Cerebellum (tissue), 4 donors: ENCODE measurements at places on chromosomes 4 and X.

- no peak for DNase-seq
Observed at GRCh38 chr4:99362768-99363167, 10.2 kb upstream of the ADH1C start.

DNA sequence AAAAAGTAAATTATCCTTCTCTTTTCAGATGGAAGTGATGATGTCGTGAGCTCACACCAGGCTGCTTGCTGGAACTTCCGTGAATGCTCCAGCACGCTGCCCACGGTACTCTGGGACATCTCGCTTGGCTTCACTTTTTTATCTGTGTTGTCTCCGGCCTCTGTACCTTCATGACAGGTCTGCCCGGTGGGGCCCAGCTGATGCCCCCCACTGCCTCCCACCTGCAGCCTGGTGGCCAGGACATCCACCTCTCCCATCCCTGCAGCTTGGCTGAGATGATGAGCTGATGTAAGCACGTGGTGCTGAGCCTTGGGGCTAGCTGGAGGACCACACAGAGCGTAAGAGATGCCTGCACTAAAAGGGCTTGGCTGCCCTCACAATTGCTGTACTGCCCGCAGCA is 59.0 kb upstream of the HELT start:
- DNase-seq = no peak

DNA sequence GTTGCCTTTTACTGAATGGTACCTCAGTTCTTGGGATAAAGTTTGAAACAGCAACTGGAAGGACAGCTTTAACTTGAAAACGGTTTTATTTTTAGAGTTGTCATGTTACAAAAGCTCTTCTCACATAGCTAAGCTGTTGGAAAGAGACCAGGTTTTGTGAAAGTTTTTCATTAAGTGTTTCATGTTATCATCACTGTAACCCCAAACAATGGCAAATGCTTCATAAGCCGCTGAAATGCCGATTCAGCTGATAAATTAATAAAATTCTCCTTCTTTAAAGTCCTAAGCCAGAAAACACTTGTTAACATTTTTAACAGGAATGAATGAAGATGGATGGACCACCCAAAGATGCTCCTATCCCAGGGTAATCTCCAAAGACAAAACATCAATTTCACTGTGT is 76.1 kb upstream of the IRF2 start:
- no peak for DNase-seq

DNA sequence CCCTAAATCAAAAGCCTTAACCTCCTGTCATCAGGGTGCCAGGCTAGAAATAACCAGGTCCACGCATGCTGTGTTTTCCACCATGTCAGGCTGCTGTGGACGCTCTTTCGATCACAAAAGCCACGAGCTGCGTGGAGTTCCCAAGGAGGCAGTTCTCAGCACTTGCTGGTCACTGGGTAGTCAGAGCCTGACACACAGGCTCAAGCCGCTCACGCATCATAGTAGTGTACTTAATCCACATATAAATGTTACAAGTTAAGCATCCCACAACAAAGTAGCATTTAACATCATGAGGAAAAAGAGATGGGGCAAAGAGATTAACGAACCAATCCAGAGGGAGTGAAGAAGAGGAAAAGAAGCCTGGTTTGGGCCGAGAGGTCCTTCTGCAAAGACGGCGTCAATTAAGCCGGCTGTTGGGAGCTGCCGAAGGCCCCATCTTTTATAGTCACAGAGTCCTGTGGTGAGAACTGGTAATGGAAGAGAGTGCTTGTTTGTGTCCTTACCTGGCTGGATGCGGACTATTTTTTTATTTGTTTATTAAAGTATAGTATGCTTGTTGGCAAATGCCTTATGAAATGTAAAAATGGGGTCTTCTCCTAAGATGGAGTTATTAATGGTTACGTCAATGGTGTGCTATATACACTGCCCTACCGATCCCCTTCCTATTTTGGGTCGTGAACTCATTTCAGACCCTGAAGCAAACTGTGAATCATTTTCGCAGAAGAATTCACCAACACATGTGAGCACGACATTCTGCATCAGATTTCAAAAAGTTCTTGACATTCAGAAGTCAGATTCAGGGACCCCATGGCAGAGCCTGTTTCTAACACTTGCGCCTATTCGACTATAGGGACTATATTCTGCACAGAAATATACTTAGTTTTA is 675 bp downstream of the PRIMPOL start:
- DNase-seq = no peak

GRCh38 chrX:70434914-70435586 is 9.6 kb upstream of the DLG3 start:
- DNase-seq = no peak

- DNase-seq = peak; percentile 81
Observed at GRCh38 chr4:6250235-6250983, 19.2 kb upstream of the WFS1 start.

- DNase-seq = no peak
Observed at GRCh38 chr4:30330894-30331652, 389.1 kb upstream of the PCDH7 start.

GRCh38 chrX:8981723-8982122 is 52.2 kb downstream of the FAM9B start:
- no peak for DNase-seq

DNA sequence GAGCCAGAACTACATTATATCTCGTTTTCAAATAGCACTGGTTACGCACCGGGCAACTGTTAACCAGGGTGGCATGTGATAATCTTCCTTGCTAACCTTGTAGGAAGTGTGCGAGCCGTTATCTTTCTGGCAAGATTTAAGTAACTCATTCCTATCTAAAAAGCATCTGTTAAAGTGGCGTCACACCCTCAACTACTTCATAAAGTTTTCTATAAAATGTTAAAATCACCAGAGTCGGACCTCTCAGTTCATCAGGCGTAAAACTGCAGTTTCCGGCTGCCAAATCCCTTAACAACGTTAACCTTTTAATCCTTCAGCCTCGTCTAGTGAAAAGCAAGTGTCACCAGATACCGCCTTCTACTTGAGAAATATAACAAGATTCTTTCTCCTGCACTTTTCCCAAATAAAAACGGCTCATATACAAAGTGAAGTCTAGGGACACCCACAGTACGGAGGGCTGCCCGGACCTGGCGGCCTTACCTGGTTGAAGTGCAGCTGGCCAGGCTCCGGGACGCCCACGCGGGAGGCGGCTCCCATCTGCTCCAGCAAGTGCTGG is 1.2 kb downstream of the SLC39A8 start:
- DNase-seq = peak; percentile 70

DNA sequence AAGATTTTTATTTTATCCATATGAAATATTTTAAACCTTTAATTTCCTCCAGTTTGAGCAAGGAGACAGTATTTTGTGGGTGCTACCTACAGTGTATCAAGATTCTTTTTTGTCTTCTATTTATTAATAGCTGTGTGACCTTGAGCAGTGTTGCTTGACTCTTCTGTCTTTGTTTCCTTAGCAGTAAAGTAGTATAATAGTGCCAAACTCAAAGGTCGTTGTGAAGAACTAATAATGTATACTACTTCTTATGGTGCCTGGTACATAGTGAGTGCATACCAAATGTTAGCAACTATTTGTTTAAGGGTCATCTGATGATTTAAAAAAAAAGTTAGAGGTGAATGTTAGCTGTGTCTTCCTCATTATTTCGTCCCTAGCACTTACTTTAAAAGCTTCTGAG is 30.5 kb downstream of the SMARCAD1 start:
- DNase-seq = no peak

DNA sequence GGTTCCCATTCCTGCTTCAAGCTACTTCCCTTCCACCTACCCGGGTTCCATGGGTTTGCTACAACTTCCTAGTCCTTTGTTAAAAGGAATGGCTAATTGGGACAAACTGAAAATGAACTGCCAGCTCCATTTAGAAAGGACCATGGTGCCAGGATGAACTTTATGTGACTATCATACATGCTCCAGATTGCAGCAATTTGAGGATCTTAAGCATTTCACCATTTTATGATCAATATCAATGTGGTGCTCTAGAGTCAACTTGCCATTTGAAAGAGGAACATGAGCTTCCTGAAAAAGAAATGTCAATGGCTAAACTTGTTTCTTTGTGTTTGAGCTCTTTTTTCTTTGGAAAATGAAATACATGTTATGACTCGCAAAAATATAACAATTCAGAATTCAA is 92.7 kb upstream of the IL15 start:
- no peak for DNase-seq

DNA sequence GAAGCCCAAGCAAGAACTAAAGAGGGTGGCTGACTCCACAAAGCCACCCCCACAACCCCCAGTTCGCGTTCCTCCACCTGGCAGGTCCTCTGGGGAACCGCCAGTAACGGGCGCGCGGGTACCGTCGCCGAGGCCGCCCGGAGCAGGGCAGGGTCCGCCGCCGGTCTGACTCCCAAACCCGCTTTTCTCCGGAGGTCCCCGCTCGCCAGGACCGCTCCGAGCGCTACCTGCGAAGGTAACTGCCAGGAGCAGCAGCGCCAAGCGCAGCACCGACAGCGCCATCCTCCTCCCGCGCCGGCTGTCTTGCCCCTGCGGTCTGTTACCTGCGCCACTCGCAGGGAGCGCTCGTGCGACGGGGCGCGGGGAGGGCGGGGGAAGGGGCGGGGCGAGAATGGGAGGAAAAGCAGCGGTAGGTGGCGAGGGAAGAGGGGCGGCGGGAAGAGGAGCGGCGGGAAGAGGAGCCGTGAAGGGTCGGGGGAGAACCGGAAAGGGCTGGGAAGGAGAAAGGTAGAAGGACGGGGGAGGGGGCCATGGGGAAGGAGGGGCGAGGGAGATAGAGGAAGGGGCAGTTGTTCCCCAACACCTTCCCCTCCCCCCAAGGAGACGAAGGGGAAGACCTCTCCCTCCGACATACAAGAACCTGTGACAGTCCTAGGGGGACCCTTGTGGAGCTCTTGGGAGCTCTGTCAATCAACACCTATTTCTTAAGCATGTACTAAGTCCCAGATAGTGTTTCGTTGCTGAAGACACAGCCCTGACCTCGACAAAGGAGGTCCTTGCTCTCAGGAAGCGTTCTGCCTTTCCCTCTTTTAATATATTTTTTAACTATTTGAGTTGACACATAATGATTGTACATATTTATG is at the start of gene SPINK2:
Gene SPINK2 (minus strand): TSS at position 321 of the 863 bp plus-strand sequence. CDS start 39 bp downstream, at position 282.
- no peak for DNase-seq

- no peak for DNase-seq
Observed at GRCh38 chr4:37138789-37139188, 105.8 kb upstream of the NWD2 start.

DNA sequence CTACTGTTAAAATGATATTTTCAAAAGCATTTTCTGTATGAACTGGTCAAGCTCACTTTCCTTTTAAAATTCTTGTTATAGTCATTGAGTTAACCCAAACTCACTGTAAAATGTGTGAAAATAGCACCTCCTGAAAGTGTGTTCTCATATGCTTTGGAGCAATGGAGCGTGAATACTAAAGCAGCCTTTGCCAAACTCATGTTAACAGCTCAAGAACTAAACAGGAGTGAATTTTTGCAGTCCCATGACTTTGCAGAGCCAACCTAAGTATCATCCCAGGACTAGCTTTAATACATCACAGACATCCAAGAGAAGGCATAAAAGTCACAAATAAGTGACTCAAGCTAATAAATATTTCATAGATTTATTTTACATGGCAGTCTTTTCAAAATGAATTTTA is 2.3 kb downstream of the AMMECR1 start:
- no peak for DNase-seq

DNA sequence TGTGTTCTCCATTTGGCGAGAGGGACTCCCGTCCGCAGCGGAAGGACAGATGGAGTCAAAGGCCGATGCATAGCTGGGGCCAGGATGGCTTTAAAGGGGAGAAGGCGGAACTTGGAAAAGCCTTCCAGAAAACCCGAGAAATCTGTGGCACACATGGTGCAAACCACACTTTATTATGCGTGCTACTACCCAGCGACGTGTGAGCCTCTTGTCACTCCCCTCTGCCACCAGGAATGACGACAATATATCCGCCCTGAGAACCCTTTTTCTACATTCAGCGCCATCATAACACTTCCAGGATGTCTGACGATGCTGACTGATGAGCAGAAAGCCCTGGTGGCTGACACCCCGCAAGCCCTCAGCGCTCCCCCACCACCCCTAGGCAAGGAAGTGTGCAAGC is 689 bp upstream of the DCHS2 start:
- no peak for DNase-seq

DNA sequence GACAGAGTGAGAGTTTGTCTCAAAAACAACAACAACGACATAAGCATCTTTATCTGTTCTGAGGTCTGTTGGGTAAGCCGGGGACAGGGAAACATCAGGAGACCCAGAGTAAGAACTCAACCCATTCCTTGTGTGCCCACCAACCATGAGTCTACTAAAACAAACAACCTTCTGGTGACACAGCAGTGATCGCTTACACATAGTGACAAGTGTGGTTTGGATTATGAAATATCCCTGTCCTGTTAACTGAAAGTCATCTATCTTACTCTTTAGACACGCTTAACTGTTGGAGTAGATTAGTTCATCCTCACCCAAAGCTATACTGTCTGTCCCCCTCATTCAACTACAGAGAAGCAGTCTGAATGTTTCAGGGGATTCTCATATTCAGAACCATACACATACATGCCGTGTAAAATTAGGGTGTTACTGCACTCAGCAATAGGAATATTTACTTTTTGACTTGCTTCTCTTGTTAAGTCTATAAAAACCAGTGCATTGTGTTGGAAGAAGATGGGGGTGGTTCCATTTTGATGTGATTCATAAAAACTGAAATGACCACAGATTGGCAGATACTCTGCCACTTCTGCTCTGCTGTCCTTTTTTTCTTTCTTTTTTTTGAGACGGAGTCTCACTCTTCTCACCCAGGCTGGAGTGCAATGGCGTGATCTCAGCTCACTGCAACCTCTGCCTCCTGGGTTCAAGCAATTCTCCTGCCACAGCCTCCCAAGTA is 27.4 kb downstream of the PHKA2 start:
- DNase-seq = no peak

DNA sequence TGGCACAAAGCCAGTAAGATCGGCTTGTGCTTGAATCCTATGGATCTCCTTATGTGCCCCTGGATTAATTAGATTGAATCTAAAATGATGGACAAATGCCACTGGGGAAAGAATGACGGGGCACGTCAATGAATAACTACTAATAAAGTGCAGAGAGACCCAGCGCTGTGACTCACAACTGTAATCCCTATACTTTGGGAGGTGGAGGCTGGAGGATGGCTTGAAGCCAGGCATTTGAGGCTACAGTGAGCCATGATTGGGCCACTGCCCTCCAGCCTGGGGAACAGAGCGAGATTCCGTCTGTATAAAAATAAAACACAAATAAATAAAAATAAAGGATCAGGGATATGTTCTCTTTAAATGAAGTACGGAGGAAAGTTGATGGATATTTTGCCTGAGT is 179.4 kb downstream of the DCHS2 start:
- no peak for DNase-seq

GRCh38 chr4:84697159-84697558 is 114.2 kb downstream of the CDS1 start:
- no peak for DNase-seq

- DNase-seq = no peak
Observed at GRCh38 chrX:83260288-83260687, 247.8 kb upstream of the POU3F4 start.

DNA sequence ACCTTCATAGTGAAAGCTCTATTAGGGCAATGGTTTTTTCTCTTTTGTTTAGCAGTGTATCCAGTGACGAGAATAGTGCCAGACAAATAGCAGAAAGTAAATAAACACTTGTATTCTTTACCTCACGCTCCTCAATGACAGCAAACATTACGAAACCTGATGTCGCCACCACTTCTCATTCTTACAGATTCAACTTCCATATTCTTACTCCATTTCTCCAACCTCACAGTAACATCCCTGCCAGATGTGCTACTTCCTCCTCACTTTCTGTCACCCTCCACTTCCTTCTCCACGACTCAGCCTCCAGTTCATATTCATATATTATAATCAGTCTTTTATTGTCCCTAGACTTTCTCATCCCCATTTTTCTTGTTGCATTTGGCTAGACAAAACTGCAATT is 1956.2 kb upstream of the AGA start:
- DNase-seq = no peak

GRCh38 chr4:21827575-21827974 is 121.0 kb downstream of the KCNIP4 start:
- no peak for DNase-seq
